Stimulated activated CD8-positive, alpha-beta memory T cell treated with anti-CD3 and anti-CD28 coated beads, Interleukin-4, amount 100 ng/mL, for 1 hour (primary cell): ENCODE measurements at places on chromosomes 2 and 18.

- DNase-seq: no peak
Observed at GRCh38 chr2:233798335-233799086, 20.4 kb downstream of the MROH2A start.

GRCh38 chr2:65350651-65351056 is 81.7 kb downstream of the SPRED2 start:
- DNase-seq: no peak

DNA sequence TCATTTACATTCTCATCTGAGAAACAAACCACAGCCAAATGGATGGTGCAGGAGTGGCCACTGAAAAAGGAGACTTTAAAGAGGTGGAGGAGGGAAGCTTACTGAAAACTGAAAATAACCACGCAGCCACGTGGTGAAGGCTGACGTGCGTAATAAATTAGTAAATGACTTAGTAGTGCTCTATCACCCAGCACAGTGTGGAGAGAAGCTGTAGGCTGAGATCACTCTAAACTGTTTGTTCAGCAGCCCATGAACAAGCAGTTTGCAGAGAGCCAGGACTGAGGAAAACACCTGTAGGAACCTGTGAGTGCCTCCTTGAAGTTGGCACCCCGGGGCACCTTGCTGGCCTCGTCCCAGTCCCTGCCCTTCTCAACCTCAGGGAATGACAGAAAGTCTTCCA is 193.0 kb downstream of the TXNL1 start:
- no peak for DNase-seq

GRCh38 chr2:190335225-190335559 is 8.2 kb upstream of the INPP1 start:
- no peak for DNase-seq

GRCh38 chr18:11671156-11671555 is 17.9 kb upstream of the GNAL start:
- DNase-seq: no peak
